ENCODE measurements at places on chromosomes 12 and 14. TPM values are rescaled to one million over a fixed set of nuclear protein-coding genes. Genes with fewer than 3 reads are reported as not detected.
A peak's percentile ranks its signal among the peaks of the same experiment; 100 is the strongest.

The PSME1 gene
- 289 TPM for total RNA-seq

The C12orf56 gene
- total RNA-seq: 3.8 TPM

The CDKL1 gene
- 3.7 TPM for total RNA-seq

The RND1 gene
- total RNA-seq: 7.4 TPM

DNA sequence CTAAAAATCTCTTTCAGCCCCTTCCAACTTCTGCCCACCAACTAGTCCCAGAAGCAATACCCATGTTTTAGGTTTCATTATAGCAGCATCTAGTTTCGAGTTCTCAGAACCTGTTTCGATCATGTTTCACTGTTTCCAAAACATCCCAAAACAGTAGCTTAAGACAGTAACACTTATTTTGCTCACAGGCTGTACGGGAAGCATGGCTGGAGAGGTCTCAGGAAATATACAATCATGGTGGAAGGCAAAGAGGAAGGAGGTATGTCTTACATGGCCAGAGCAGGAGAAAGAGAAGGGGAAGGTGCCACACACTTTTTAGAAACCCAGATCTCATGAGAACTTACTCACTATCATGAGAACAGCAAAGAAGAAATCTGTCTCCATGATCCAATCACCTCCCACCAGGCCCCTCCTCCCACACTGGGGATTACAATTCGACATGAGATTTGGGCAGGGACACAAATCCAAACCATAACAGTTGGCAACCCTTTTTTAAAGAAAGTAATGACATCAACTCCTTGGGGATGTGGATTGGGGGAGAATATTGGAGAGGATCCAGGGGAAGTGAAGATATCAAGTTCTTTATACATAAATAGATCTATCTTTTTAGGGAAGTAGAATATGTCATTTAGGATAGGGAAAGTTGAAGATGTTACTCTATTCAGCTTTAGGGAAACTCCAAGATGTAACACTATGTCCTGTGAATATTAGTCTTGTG is 269.9 kb upstream of the PLEKHG7 start:
- no peak overlapping the region for H3K27ac ChIP-seq
- H3K4me1 ChIP-seq: no peaks in the 10 kb centered on the region
- H3K4me3 ChIP-seq: no peak overlapping the region
- DNase-seq: no peak

GRCh38 chr12:112165624-112166023 is 40.3 kb downstream of the TRAFD1 start:
- H3K36me3 ChIP-seq: peaks cover 42% of the 10 kb centered on the region
- no peak overlapping the region for H3K27ac ChIP-seq
- no peak overlapping the region for H3K4me3 ChIP-seq
- no peak for DNase-seq

- no peaks in the 10 kb centered on the region for H3K36me3 ChIP-seq
- no peak overlapping the region for H3K27ac ChIP-seq
- DNase-seq: no peak
- no peaks in the 10 kb centered on the region for H3K27me3 ChIP-seq
- H3K4me3 ChIP-seq: no peak overlapping the region
Measured at GRCh38 chr12:16552301-16552700, 53.7 kb downstream of the LMO3 start.

GRCh38 chr14:46581036-46581671 is 70.4 kb downstream of the RPL10L start:
- no peak overlapping the region for H3K4me3 ChIP-seq
- no peaks in the 10 kb centered on the region for H3K4me1 ChIP-seq
- H3K36me3 ChIP-seq: no peaks in the 10 kb centered on the region
- H3K27me3 ChIP-seq: no peaks in the 10 kb centered on the region

DNA sequence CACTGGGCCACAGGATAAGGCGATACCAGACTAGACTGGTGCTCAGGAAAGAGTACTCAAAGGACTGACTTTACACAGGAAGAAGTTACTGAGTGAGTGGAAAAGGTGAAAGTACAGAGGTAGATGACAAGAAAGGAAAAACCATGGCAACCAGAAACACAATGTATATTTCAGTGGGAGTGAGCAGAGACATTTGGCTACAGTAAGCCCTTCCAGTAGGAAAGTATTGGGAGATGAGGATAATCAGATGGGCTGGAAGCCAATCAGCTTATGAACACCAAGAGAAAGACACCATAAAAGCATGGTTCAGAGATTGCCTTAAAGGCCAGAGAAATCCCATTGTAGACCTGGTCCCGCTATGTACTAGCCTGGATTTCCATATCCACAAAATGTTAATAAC is 51.6 kb downstream of the TMTC1 start:
- no peak overlapping the region for H3K27ac ChIP-seq
- DNase-seq: no peak
- peaks cover 19% of the 10 kb centered on the region for H3K27me3 ChIP-seq
- no peaks in the 10 kb centered on the region for H3K36me3 ChIP-seq
- H3K4me3 ChIP-seq: no peak overlapping the region
- H3K4me1 ChIP-seq: no peaks in the 10 kb centered on the region

DNA sequence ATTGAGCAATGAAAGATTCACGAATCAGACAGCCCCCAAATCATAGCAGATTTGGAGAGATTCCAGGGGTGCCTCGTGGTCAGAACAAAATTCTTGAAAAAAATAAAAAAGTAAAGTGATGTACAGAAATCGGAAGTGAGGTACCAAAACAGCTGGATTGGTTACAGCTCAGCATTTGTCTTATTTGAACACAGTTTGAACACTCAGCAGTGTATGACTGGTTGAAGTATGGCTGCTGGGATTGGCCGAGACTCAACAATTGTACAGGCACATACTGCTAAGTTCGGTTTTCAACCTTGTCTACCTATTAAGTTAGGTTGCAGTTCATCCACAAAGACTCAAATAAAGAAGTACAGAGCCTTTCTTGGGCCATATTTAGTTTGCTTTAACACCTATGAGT is 865.4 kb upstream of the TMEM132C start:
- no peak for DNase-seq
- no peak overlapping the region for H3K4me3 ChIP-seq
- H3K27ac ChIP-seq: no peak overlapping the region
- no peaks in the 10 kb centered on the region for H3K27me3 ChIP-seq
- no peaks in the 10 kb centered on the region for H3K36me3 ChIP-seq

DNA sequence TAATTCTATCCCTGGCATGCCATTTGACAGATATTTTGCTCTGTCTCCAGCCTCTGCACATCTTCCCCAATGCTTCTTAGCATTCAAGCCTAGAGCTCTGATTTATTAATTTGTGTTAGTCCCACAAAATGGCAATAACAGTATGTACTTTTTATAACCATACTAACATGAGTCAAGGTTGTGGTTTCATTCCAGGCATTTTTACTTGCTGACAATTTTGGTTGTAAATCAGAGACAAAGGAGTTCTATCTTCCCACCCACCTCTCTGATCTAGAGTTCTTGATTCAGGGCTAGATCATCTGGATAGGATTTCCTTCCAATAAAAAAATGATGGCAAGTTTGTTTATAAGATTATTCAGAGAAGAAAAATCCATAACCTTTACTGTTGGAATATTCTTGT is 18.5 kb upstream of the CISTR start:
- H3K27ac ChIP-seq: no peak overlapping the region
- no peak for DNase-seq
- no peak overlapping the region for H3K4me3 ChIP-seq
- peaks cover 30% of the 10 kb centered on the region for H3K4me1 ChIP-seq
- H3K36me3 ChIP-seq: peaks cover 6% of the 10 kb centered on the region

GRCh38 chr14:73208390-73208789 is 28.9 kb upstream of the PAPLN start:
- no peaks in the 10 kb centered on the region for H3K4me1 ChIP-seq
- no peak overlapping the region for H3K4me3 ChIP-seq

GRCh38 chr14:49770212-49770817 is 2.4 kb downstream of the KLHDC2 start:
- DNase-seq: peak; percentile 61
- no peaks in the 10 kb centered on the region for H3K27me3 ChIP-seq
- H3K4me1 ChIP-seq: peaks cover 28% of the 10 kb centered on the region
- H3K27ac ChIP-seq: peak overlapping the region; percentile 78
- H3K4me3 ChIP-seq: peak overlapping the region; percentile 85

- no peak overlapping the region for H3K4me3 ChIP-seq
- peaks cover 45% of the 10 kb centered on the region for H3K36me3 ChIP-seq
- H3K27me3 ChIP-seq: no peaks in the 10 kb centered on the region
- peak overlapping the region; percentile 79 for H3K27ac ChIP-seq
Measured at GRCh38 chr14:103627073-103628025, 1.7 kb upstream of the KLC1 start.

DNA sequence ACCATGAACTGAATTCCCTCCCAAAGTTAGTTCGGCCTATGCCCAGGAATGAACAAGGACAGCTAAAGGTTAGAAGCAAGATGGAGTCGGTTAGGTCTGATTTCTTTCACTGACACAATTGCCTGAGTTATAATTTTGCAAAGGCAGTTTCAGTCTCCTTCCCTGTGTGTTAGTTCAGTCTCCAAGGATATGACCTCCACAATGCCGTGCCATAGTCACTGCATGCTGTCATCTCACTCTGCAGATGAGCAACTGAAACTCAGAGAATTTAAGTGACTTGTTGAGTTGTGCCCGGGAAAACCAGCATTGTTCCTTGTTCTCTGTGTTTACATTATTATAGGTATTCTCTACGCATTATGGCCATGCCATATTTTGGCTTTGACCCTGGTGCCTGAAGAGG is 10.1 kb upstream of the SERPINA1 start:
- no peak for DNase-seq
- no peak overlapping the region for H3K4me3 ChIP-seq
- no peaks in the 10 kb centered on the region for H3K36me3 ChIP-seq
- H3K27ac ChIP-seq: no peak overlapping the region
- no peaks in the 10 kb centered on the region for H3K27me3 ChIP-seq

DNA sequence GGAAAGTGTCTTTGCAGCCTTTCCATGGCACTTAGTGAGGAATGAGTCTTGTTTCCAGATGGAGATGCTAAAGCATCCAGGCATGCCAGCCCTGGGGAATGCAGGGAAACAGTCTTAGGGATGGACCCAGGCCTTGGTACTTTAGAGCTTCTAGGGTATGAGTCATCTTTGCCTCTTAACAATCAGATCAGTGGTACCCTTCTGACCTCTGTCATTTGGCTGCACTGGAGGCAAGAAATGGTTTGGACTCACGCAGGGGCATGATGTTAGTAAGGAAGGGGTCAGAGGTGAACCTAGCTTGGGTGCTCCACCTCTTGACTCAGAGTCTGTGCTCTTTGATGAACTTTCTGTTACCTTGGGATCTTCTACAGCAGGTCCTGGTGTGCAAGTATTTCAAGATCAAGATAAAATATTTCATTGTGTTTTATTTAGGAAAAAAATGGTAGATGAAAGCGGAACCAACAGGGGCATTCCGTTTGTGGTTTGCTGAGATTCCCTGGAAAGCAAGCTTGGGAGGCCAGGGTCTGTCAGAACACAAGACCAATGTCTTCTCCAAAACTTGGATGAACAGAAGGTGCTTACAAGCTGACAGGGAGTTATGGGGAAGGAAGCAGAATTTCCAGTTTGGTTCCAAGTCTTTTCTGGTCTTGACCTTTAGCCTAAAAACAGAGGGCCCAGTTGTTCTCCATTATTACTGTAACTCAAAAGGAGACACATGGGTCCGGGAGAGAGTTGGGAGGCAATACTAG is 216.2 kb downstream of the ZFP36L1 start:
- H3K27ac ChIP-seq: peak overlapping the region; percentile 98
- H3K4me3 ChIP-seq: no peak overlapping the region
- peaks cover 45% of the 10 kb centered on the region for H3K4me1 ChIP-seq
- peak; percentile 34 for DNase-seq
- no peaks in the 10 kb centered on the region for H3K27me3 ChIP-seq
- peaks cover 10% of the 10 kb centered on the region for H3K36me3 ChIP-seq

- peak overlapping the region; percentile 4 for H3K27ac ChIP-seq
- H3K4me3 ChIP-seq: no peak overlapping the region
- peaks cover 20% of the 10 kb centered on the region for H3K4me1 ChIP-seq
- H3K36me3 ChIP-seq: no peaks in the 10 kb centered on the region
Measured at GRCh38 chr12:98126637-98127335, 388.6 kb upstream of the TMPO start.

DNA sequence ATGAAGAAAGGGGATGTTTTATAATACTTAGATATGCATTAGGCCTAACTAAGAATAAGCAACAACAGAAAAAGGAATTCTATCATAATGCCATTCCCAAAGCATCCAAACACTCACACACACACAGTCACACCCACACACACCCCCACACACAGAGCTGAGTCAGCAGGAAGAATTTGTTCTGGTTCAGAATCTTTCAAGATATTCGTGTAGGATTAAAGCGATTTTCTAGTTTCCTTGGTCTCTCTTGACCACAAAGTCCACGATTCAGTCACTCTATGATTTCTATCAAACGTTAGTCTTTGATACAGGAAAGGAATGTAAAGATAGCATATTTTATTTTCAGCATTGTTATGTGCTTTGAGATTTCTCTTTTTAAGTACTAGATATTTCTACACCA is 382.6 kb upstream of the DCN start:
- no peak overlapping the region for H3K27ac ChIP-seq
- no peaks in the 10 kb centered on the region for H3K4me1 ChIP-seq
- no peak overlapping the region for H3K4me3 ChIP-seq
- no peaks in the 10 kb centered on the region for H3K36me3 ChIP-seq
- no peaks in the 10 kb centered on the region for H3K27me3 ChIP-seq

GRCh38 chr14:55052269-55052930 is 953 bp downstream of the MAPK1IP1L start:
- H3K27me3 ChIP-seq: no peaks in the 10 kb centered on the region
- no peak for DNase-seq
- peaks cover 45% of the 10 kb centered on the region for H3K36me3 ChIP-seq
- H3K4me1 ChIP-seq: peaks cover 10% of the 10 kb centered on the region

- DNase-seq: no peak
- no peaks in the 10 kb centered on the region for H3K36me3 ChIP-seq
- H3K4me1 ChIP-seq: no peaks in the 10 kb centered on the region
- no peak overlapping the region for H3K4me3 ChIP-seq
Measured at GRCh38 chr12:2562400-2562799, 232.4 kb upstream of the FKBP4 start.

Measured in Calu3 (cell line).